ENCODE measurements at places on chromosomes 11 and 22.
A peak's percentile ranks its signal among the peaks of the same experiment; 100 is the strongest.

DNA sequence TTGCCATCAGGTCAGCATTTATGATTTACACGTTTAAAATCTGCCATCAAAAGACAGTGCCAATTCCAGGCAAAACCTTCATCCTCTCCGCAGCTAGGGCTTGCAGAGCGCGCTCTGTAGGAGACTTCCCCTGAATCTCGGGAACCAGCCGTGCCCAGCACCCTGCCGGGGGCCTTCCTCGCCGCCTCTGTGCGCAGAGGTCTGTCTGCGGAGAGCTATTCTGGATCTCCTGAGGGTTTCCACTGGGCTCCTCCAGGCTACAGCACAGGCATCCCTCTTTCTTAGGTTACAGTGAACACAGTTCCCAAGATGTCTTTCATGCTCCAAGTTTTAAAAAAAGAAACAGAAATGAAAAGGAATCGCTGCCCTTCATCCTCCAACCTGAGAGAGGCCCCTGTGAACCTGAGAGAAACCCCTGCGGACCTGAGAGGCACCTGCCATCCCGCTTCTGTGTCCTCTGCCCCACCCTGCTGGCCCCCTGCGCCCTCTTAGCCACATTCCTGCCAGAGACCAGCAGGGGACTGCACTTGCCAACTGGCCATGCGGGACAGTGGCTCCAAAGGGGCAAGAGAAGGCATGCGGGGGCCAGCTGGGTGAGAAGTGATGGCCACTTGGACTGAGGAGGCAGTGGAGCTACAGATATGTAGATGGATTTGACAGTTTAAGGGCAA, 16.1 kb downstream of the TP53AIP1 start:
- DNase-seq, result no peak

DNA sequence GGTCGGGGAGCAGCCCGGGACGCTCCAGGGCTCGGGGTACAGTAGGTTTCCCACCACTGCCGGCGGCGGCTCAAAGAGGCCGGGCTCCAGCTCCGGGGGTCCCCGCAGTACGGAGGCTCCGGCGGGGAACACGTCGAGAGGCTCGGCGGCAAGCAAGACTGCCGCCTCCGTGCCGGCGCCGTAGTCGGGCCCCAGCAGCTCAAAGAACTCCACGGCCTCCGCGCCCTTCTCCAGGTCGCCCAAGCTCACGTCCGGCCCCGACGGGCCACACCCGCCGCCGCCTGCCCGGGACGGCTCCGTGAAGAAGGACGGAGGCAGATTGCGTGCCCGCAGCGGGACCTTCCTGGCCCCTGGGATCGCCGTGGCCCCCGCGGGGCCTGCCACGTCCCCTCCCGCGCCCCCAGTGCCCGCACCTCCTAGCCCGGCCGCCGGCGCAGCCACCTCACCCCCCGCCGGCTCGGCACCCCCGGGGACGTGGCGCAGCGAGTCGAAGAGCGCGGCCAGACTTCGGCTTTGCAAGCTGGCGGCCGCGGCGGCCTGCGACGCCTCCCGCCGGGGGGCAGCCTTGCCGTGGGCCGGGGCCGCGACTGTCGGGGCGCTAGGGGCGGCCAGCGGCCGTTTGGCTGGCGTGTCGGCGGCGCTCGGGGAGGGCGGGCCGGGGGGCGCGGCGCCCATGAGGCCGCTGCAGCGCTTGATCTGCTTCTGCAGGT, 775 bp downstream of the FAM181B start:
- DNase-seq, result peak; percentile 18

DNA sequence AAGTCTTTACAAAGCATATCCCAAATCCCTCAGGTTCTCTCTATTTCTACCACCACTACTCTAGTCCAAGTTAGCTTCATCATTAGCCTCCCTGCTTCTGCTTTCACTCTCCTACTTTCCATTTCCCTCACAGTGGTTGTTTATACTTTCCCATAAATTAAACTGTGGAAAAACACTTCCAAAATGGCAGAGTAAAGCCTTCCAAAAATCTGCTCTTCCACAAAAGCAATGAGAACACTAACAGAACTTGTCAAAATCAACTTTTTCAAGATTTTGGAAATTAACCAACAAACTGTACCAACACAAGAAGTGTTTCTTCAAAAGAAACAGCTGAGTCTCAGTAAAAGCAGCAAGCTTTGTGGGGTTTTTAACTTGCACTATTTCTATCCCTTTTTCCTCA, 71.8 kb downstream of the TTC28 start:
- no peak for DNase-seq

GRCh38 chr11:76415073-76415472, 29.7 kb upstream of the EMSY start:
- DNase-seq, result no peak

DNA sequence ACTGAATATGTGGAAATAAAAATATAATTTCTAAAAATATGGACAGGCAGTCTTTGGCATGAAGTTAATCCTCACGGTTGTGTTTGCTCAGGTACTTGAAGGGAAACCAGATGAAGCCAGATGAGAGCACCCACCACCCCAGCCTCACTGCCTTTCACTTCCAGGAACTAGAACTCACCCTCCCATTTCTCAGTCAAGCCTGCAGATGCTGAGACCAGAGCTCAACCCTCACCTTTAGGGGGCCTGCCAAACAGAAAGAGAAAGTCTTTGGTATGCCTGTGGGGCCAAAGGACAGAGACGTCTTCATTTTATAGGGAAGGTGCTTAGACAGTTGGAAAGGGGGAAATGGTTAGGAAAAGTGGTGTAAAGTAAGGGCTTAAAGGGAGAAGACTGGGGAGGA, 252.8 kb upstream of the PLET1 start:
- DNase-seq, result no peak

DNA sequence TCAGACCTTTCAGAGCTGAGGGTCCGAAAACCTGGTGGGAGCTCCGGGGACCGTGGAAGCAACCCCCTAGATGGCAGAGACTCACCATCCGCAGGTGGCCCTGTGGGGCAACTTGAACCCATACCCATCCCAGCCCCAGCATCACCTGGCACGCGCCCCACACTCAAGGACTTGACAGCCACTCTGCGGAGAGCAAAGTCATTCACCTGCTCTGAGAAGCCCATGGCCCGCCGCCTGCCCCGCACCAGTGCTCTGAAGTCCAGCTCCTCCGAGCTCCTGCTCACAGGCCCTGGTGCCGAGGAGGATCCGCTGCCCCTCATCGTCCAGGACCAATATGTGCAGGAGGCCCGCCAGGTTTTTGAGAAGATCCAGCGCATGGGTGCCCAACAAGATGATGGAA, 2.0 kb downstream of the ARHGEF17 start:
- no peak for DNase-seq

GRCh38 chr11:32164836-32165235, 74.0 kb downstream of the RCN1 start:
- DNase-seq, result no peak

DNA sequence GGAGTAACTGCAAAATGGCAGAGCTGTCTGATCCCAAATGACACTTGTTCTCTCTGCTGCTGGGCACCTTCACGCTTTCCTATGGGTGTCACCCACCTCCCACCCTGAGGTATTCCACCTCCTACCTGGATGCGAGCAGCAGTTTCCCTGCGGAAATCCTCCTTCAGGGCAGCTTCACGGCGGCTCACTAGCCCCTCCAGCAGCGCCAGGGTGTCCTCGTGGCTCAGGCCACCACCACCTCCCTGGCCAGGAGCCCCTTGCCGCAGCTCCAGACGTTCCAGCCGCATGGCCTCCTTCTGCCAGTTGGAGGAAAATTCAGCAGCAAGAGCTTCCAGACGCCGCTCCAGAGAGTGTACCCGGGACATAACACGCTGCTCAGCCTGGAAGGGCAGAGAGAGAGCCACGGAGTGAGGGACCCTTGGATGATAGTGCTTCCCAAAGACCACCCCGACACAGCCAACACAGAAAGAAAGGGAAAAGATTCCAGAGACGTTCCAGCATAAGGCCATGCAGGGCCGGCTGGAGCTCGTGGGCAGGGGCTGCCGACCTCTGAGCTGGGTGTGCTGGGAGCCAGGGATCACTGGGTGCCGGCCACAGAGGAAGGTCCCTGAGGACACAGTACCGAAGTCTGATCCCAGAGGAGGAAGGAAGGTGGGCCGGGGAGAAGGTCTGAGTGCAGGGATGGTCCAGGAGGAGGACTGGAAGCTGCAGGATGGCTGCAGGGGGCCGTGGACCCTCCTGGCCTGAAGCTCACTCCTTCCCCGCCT, 13.4 kb downstream of the SUN2 start:
- no peak for DNase-seq

- peak; percentile 88 for DNase-seq
These were observed at the start of gene CD44 for GRCh38 chr11:35138943-35139721. Gene CD44, plus strand, starts transcription at chr11:35139171. Its CDS starts 133 bp downstream, at chr11:35139304.

DNA sequence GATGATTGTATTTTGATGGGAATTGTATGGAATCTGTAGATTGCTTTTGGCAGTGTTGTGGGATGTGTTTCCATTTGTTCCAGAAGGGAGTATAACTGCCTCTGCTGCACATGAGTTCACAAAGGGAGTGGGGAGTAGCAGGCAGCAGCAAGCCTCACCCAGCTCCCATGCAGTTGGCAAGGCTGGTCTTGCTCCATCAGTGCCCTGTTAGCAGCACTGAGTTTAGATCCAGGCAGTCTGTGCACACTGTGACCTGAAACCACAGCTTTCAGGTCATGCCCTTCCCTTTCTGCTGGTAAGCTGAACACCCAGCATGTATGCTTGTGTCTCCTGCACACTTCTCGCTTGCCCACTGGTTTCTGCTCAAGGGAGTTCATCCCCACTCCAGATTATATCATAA, 3.7 kb upstream of the NUCB2 start:
- DNase-seq, result no peak

GRCh38 chr11:129374993-129375750, 476 bp upstream of the BARX2 start:
- no peak for DNase-seq

DNA sequence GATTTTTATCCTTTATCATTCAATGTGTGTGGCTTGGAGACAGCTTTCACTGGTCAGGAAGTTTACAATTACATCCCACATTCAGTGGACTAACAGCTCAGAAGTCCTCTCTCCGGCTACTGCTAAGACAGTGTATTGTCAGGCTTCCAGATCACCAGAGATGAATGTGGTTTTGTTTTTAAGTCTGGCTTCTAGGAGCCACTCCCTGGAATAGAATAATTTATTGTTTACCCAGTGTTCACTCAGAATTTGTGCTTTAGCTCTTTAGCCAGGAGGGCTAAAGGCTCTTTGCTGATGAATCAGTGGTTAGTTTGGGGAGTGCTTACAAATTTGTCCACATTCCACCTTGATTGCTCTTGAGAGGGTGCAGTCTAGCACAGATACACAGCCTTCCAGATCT, 26.5 kb downstream of the TRIM77 start:
- no peak for DNase-seq

DNA sequence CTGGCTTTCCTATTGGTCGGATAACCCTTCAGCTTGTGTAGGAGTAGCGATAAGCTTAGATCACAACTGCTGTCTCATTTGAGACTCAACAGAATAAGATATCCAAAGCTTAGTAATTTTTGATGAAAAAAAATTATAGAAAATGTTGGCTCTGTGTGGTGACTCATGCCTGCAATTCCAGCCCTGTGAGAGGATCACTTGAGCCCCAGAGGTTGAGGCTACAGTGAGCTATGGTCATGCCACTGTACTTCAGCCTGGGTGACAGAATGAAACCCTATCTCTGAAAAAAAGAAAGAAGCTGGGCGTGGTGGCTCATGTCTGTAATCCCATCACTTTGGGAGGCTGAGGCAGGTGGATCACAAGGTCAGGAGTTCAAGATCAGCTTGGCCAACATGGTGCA, 55.6 kb upstream of the RRM1 start:
- DNase-seq, result no peak

GRCh38 chr22:43829904-43830851, 18.1 kb upstream of the EFCAB6 start:
- no peak for DNase-seq

GRCh38 chr22:44039566-44040171, 15.6 kb downstream of the PARVB start:
- no peak for DNase-seq

DNA sequence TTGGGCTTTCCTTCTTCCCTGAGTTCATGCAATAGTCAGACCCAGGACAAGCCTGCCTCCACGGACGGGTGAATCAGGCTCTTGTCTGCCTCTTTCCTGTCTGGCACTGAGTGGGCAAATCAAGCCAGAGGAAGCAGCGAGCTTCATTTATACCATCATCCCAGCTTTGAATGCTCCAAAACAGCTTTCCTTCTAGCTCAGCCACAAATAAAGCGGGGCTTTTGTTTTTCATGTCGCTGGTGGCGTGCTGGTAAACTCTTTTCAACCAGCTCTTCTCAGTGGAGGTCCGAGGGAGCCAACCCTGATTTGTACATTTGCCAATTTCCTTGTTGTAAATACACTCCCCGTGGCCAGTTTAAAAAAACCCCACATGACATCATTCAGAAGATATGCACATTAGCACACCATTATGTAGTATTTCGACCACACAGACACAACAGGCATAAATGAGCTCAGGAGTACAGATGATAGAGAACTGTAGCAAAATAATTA, 8.6 kb downstream of the C11orf91 start:
- no peak for DNase-seq

DNA sequence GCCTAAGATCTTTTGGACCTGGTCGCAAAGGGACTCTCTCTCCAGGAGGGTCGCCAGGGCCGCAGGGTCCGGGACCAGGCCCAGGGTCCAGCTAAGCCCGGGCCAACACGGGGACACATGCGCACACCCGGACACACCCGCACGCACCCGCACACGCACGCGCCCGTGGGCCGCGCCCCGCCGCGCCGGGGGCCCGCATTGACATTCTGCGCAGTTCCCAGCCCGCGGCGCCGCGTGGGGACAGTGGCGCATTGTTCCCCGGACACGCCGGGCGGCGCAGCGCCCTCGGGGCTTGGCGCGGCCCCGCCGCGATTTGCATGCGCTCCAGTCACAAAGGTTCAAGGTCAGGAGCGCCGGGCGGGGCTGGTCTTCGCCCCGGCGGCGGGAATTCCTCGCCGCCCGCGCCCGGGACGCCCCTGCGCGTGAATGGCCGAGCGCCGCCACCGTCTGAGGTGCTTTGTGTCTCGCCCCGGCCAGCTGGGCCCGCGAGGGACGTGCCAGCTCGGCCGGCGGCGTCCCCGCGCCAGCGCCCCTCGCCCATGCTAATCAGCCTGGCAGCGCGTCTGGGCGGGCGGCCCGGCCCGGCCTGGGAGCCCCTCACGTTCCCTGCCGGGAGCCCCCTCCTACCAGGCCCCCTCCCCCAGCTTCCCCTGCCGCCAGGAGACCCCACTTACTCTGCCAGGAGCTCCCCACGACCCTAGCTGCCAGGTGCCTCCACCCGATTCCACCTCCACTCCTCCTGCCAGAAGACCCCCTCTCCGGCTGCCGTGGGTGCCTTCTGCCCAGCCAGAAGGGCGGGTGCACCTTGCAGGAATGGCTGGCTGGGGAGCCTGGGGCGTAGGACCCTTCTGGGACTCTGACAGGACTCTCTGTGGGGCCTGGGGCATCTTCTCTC, 50.5 kb upstream of the WNT7B start:
- no peak for DNase-seq

GRCh38 chr11:126194121-126194543, 17.3 kb downstream of the RPUSD4 start:
- DNase-seq, result peak; percentile 52

- no peak for DNase-seq
These were observed 128.7 kb downstream of the MPPED1 start for GRCh38 chr22:43540529-43540923.

DNA sequence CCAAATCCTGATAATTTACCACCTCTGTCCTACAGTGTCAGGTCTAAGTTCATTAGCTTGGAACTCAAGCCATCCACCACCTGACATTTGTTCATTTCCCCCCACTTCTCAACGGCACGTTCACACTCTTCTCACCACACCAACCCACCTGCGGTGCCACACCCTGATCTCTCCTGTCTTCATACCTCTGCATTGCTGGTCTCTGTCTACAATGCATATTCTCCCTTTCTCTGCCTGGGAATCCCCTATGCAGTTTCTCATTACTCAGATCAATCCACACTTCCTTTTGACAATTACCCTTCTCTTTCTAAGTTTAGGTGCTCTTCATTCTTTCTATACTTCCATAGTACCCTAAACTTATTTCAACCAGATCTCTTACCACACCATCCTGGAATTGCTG, 20.4 kb upstream of the EMSY start:
- no peak for DNase-seq

Data from CD4-positive, alpha-beta T cell treated with Interleukin-6 for 4 hours (primary cell).